ENCODE measurements at places on chromosomes 2 and 18. TPM values are rescaled to one million over a fixed set of nuclear protein-coding genes. Genes with fewer than 3 reads are reported as not detected.

The TSPYL6 gene
- total RNA-seq, result not detected

The ATP6V1B1 gene
- 6.3 TPM for total RNA-seq

The RGPD4 gene
- total RNA-seq, result 0.18 TPM

The ERFE gene
- total RNA-seq, result 1.0 TPM

The POLE4 gene
- total RNA-seq, result 44.2 TPM
